ENCODE measurements at places on chromosomes 4 and X.

- no peak for DNase-seq
These were observed 8.5 kb downstream of the OGT start for GRCh38 chrX:71541210-71542022.

DNA sequence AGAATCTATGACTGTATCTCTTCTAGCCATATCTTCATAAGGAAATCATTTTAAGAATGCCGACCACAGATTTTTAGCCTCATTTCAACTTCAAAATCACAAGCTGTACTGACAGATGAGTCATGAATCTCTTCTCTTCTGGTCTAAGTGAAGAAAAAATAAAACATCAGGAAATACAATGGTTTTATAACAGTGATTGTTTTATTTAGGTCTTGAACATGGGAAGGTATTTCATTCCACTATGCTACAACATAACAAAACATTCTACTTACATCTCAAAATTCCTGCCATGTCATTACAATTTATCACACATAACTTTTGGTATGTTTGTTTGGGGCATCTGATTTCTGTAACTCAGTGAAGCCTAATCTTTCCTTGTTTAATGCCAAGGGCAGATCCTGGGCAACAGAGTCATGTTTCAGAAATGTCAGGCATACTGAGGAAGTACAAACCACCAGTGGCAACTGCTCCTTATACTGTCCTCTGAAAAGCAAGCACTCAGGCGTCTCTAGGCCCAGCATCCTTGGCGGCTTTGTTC is 325.0 kb downstream of the PDHA2 start:
- DNase-seq, result no peak

DNA sequence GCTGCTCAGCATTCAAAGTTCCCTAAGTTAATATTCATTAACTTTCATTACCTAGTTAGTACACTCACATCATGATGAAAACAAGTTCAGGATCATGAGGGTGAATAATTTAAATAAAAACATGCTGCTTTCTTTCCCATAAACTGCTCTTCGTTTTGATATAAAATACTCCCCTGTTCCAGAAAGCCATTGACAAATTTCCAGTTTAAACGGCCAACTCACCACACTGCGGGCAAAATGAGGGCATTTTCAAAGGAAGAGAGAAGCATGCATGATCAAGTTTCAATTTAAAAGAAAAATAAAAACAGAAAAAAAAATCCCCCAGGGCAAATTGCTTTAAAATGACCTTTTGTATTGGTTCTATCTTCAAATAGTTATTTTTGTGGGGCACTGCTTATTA is 69.6 kb downstream of the EPHA5 start:
- DNase-seq, result no peak

DNA sequence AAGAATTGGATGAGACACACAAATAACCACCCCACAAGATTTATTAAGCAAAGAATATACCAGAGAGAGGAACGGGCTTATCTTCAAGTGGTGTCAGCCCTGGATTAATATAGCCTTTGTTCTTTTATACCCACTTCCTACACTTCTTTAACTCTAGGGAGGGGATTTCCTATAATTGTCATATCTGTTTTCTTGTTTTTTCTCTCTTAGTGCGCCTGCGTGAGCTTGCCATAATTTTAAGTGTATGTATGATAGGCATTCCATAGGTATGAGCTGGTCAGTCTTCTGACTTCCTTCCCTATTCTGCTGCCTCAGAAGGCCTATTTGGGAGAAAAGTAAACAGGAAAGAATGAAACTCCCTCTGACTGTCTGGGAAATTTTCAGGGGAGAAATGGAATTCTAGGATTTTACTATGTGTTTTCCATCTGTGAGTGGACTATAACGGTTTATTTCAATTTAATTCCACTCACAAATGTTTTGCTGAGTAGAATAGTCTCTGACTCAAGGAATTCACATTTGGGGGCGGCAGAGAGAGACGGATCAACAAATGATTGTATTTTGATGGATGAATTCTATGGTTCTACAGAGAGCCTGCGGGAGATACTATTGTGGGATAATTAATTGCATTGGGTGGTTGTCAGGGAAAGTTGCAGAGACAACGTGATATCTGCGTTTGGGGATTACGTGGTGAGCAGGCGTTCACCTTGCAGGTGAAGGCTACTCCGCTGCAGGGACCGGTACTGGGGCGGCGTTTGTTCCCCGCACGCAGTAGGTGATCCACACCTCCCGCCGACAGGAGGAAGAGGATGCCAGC is 626 bp upstream of the CEP135 start:
- DNase-seq, result no peak

DNA sequence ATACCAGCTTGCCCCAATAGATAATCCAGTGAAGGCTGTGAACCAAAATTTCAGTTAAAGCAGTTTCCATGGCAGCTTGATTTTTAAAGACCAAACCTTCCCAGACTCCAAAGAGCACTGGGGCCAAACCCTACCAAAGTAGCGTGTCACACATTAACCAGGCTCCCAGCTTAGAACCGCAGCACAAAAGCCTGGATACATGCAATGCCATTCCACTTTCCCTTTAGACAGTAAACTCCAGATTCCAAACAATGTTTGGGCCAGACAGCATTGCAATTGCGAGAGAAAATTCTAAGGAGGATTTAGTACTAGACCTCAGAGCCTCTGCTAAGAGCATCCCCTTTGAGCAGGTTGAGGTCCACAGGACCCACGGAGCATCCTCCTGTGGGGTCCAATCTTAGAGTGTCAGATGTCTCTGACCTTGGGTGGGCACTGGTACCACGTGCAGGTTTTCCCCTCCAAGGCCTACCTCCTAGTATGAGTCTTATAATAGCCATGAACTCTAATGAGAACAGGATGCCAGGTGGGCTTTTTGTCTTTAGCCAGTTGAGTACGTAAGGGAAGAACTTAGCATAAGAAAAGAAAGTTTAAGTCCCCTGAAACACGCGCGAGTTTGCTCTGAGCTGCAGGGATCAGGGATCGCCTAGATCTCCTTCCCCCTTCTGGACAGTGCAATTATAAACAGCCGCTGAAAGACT is 38.8 kb downstream of the MGARP start:
- no peak for DNase-seq

DNA sequence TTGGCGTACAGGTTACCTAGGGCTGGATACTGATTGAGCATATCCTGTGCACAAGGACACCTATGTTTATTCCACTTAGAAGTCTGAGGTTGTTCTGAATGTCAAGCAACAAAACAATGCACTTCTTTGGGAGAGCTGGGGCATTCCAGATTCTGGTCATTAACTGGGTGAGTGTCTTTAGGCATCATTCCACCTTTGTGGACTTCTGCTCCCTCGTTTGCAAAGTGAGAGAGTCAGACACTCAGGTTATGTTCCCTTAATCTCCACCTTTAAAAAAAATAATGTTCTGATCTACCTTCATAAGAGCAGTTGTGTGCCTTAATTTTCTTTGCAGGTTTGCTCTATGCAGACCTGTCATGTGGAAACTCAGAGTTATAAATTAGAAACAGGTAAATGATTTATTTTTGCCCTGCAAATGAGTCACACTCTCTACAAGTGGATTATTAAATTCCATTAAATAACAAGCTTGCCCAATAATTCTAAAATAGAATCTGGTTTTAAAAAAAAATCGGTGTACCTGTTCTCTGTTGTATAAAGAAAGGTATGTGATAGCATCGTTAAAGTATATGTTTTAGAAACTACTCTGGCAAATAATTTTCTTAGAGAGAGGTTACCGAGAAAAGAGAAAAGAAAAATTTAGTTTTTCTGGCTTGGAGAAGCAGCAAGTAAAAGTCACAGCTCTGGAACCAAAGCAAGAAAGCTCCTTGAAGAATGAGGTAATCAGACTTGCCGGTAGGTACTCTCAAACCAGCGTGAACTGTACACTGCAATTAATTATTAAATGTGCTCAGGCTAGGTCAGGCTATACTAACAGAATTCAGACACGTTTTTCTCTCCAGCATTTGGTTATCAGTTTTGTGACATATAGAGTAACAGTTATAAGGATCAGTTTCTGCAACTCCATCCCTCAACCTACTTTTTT is 93.2 kb downstream of the SORBS2 start:
- DNase-seq, result no peak

DNA sequence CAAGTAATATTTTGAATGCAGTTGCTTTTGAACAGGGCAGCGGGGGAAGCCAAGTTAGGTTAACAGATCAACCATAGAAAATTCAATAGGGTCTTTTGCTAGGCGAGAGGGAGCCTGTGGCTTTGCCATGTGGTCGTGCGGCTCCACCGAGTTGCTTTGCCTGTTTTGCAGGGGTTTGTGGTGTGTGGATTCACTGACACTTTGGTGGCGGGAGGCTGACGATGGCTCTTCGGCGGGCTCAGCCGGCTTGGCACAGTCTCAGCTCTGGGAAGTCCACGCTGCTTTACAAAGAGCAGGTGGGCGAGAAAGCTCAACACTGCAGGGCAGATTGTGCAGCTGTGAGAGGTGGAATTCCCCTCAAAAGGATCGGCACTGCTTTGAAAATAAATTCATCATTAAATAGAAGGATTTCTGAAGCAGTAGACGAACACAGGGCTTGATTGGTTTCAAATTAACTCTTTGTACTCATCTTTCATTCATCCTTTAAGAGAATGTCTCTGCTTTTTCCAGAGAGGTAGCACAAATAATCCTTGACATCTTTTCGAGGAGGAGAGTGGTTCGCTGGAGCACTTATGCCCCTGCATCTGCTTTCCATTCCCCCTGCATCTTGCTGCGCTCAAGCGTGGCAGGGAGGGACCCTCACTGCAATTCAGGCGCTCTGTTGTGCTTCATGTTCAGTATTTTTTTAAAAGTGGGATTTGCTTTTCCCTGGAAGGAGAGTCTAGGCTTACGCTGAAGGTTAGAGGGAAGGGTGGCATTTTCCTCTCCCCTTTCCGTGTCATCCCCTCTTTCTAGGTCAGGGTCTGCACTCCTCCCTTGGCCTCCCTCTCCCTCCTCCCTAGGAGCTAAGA is 201.8 kb upstream of the LEF1 start:
- no peak for DNase-seq

GRCh38 chrX:65600106-65600505 is 65.5 kb upstream of the LAS1L start:
- DNase-seq, result no peak

- no peak for DNase-seq
These were observed 531.0 kb downstream of the SMARCA1 start for GRCh38 chrX:128992107-128992971.

GRCh38 chr4:187302457-187303150 is 578.9 kb upstream of the FAT1 start:
- no peak for DNase-seq

- no peak for DNase-seq
These were observed 1759.6 kb downstream of the C4orf33 start for GRCh38 chr4:130855533-130855932.

GRCh38 chrX:74383611-74384010 is 37.7 kb upstream of the SLC16A2 start:
- peak; percentile 0 for DNase-seq

GRCh38 chr4:153735906-153736461 is 23.8 kb downstream of the RNF175 start:
- no peak for DNase-seq

DNA sequence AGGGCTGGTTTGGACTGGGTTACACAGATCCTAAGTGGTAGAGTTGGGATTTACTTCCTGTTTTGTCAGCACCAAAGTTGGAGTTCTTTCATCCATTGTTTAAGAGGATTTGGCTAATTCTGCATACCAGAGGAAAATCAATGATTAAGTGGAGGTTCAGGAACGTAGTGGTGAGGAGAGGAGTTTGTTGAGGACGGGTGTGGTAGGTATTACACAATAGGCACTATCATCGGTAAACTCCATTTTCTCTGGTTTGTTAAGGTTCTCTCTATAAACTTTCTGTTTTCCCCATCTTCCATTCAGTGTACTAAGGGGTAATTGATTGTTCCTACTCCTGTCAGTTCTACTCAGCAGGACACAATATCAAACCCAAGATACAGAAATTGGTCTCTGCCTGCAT is 107.5 kb upstream of the VCX2 start:
- no peak for DNase-seq

GRCh38 chrX:137040113-137040794 is 6.5 kb upstream of the GPR101 start:
- DNase-seq, result no peak

DNA sequence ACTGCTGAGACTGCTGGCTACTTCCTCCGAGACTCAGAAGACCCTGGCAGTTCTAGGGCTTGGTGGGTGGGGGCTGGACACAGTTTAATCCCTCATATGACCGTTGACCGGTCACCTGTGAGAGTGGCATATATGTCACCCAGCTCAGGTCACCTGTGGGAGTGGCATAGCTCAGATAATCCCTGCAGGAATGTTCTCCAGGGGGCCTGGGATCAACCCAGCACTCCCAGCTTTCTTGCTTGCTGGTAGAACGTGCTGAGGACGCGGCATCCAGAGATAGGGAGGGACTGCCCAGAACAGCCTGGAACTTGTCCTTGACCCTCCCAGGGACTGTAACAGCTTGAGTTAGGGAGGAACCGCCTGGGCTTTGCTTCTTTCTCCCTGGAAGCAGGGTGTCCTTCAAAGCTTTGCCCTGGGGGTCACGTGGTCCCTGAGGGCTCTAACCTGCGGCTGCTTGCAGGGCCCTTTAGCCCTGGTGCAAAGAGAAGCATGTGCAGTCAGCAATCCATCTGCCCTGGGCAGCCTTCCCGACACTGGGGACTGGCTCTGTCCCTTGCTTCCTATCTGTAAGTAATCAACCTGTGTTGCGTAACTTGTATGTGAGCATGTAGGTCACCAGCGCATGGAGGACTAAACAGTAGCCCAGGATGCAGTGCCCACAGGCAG is 55.3 kb downstream of the ZFYVE28 start:
- no peak for DNase-seq

DNA sequence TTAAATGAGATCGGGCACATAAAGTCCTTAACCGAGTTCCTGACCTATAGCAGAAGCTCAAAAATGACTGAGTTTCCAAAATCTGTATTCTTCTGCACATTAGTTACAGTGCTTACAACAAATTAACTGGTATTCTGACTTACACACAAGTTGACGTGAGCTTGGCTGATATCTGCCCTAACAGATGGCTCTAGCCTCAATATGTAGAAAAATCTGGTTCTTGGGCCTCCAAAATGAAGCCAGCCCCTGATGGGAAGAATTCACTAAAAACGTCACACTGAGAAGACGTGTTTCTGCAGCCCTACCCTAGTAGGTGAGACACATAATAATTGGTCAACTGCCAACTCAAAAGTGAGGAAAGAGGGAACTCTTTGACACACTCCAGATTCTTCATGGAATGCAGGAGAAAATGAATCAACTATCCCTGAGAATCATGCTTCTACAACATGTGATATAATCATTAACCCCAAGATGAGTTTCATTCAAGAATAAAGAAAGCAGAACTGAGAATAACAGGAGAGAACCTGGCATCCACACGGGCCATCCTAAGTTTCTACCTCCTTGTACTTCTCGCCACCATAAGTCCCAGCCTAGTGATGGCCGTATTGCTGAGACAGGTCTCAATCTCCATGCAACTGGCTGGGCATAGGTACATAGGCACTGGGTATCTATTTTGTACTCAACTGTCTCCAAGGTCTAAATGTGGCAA is 8.2 kb downstream of the STX18 start:
- no peak for DNase-seq

DNA sequence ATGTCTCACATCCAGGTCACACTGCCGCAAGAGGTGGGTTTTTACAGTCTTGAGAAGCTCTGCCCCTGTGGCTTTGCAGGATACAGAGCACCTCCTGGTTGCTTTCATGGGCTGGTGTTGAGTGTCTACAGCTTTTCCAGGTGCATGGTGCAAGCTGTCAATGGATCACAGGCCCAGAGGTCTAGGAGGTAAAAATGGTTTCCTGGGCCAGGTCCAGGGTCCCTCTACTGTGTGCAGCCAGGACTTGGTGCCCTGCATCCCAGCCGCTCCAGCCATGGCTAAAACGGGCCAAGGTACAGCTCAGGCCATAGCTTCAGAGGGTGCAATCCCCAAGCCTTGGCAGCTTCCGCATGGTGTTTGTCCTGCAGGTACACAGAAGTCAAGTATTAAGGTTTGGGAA is 434.1 kb upstream of the GALNT7 start:
- no peak for DNase-seq

Data from substantia nigra (tissue), 51 donors.